ENCODE measurements at places on chromosomes 1 and 21. TPM values are rescaled to one million over a fixed set of nuclear protein-coding genes. Genes with fewer than 3 reads are reported as not detected.

- DNase-seq: no peak
These were observed 6.1 kb upstream of the NPHP4 start for GRCh38 chr1:5998051-5998905.

DNA sequence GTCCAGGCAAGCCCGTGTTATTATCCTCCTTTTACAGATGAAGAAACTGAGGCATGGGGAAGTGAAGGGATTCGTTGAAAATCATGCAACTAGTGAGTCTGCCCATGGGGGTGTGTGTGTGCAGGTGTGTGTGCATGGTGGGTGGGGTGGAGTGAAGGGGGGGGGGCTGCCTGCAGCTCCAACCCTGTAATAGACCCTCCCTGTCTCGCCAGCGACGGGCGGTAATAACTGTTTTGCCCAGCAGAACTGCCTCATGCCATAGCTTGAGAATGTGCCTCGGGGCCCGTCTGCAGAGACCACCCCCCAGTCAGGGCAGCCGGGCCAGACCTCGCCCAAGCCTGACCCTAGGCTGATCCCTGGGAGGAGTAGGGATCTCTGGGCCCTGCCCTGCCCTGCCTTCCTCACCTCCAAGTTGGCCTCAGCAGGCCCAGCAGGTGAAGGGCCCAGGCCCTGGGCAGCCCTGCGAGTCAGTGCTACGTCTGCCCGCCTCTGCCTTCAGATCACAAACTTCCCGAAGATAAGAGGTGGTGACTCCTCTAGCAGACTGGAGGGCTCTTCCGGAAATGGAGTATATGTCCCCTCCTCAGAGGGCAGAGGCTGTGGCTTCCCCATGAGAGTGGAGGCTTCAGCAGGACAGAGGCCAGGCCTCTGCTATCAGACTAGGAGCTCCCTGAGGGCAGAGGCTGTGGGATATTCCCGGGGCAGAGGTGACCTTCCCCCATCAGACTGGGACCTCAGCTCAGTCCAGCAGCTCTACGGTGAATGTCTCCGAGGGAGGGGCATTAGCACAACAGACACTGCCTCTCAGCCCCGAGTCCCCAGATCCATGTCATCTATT is 15.7 kb upstream of the EPHA2 start:
- no peak for DNase-seq

The C2CD4D gene
- not detected for total RNA-seq

DNA sequence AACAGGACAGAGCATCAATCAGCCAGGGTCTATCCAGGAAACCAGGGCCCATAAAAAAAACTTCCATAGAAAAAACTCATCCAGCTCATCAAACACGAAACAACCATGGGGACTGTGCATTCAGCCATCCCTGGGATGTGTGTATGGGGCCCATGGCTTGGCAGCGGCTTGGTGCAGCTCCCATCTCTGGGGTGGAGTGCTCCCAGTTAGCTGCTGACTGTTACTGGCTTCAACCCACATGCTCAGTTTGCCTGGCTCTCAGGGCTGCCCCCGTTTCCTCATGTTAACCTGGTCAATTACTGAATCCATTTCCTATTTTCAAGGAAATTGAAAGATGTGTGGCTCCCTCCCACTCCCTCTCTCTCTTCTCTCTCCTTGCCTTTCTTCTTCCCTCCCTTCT is 37.3 kb upstream of the STUM start:
- no peak for DNase-seq

The KCNA2 gene
- not detected for total RNA-seq

Data from HFFc6 (cell line).